ENCODE measurements at places on chromosomes 5 and 9.

GRCh38 chr5:50856401-50857119 lies 190.1 kb downstream of the PARP8 start:
- peak; percentile 72 for DNase-seq

DNA sequence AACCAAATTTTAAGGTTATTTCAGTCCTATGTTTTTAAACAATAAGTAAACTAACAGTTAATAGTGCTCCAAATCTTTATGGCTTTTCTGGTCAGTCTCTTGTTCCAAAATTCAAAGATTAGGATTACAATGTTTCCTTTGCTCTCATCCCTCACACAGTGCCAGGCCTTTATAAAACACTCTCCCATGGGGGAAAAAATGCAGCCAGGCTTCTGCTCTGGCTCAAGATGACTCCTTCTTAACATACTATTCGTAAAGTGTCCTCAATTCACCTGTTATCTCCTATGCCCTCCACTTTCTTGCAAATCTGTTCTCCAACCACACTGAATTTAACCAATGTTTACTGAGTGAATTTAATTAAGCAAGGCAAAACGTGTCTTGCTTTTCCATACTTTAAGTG lies 1.4 kb downstream of the CEP120 start:
- no peak for DNase-seq

DNA sequence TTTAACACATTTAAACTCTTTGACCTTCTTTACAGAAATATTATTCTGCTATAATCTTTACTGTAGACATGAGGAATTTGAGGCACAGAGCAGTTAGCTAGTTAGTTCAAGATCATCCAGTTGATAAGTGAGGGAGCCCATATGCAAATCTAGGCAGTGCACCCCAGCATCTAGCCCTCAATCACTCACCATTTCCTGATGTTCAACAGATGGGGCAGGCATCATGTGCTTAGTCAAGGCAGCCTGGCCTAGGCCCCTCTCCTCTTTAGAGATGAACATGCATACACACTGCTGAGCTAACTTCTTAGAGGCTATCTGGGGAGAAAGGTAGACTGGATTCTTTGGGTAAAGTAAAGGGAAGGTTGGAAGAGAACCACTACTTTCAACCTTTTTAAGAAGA lies 206.8 kb upstream of the SLC24A2 start:
- DNase-seq, result no peak

GRCh38 chr9:127644146-127644827 lies 32.2 kb downstream of the STXBP1 start:
- DNase-seq, result no peak

DNA sequence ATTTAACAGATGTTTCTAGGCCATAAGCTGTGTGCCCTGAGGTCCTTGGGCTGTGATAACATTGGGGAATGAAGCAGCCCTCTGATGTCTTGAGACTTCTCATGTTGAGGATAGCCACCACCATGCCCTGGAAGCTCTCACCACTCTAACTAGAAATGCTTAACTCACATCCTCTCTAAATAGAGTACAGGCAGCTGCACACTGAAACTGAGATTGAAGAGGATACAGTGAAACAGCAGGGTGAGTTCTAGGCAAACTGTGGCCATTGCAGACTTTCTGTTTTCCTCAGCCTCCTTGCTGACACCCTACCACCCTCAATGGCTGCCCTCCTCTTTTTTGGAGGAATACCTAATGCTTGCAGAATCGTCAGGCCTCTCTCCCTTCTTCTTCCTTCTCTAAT lies 22.4 kb downstream of the UTP15 start:
- DNase-seq, result no peak

- DNase-seq, result no peak
These were observed 48.7 kb upstream of the SLC46A2 start for GRCh38 chr9:112939418-112939817.

DNA sequence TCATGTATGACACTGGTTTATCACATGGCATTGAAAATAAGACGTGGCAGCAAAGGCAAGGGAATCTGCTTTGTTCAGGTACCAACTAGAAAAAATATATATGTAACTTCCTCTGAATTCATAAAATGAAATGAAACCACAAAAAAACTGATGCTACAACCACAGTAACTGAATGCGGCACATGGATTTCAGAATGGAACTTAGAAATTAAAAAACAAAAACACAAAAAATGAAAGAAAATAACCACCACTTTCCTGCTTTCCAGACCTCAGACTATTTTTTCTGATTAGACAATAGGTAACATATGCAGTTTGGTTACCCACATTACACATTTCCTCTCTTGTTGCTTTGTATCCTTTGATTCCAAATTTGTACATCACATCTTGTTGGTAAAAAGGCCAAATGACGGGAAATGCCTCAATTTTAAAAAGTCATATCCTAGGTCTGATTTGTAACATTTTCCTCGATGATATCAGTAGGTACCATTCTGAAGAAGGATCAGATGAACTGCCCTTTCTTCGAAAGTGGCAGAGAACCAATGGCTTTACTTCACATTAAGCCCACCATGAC lies 18.1 kb upstream of the PDCL start:
- DNase-seq, result no peak

GRCh38 chr5:125331987-125332598 lies 585.7 kb upstream of the ZNF608 start:
- DNase-seq, result no peak

DNA sequence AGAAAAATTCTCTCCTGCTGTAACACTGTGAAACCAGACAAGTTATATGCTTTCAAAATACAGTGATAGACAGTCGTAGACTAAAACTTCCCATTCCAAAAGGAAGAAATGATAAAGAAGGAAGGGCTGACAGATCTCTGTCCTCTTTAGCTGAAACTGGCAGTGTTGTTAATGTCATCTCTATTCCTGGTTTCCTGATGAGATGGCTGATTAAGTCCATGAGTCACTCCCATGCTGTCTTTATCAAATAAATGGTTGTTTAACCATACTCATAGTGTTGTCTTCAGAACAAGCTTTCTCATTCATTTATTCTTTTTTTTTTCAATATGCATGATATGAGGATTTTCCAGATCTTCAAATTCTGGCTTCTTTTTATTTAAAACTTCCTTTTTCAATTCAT lies 952.2 kb upstream of the WWC1 start:
- no peak for DNase-seq

DNA sequence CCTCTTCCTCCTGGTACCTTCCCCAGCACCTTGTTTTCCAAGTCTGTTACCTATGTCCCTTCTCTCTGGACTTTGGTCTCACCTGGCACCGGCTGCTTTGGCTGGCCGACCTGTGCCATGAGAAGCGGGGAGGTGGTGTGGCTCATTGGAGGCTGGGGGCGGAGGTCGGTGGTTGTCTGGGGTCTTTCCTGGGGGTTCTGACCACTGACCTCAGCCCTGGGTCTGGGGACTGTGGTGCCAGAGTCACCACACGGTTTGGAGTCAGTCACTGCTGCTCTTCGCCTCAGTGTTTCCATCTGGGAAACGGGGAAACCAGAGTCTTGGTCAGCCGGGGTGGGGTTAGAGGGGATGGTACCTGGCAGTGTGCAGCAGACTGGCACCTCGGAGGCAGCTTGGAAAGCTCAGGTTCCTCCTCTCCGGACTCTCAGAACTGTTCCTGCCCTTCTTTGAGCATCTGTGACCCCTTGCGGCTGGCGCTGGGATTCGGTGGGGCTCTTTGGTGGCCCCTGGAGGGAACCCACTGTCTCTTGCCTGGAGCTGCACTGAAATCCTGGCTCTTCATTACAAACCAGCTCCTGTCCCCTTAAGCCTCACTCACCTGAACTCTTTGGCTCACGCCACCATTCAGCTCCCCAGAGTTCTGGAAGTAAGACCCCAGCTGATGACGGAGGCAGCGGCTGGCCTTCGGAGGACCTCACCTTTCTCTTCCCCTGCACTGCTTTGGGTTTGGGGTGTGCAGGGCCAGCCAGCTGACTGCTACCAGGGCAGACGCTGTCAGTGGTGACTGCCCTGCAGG lies 4.1 kb upstream of the RXRA start:
- no peak for DNase-seq

- no peak for DNase-seq
These were observed 84.3 kb downstream of the ZNF462 start for GRCh38 chr9:106947106-106947900.

DNA sequence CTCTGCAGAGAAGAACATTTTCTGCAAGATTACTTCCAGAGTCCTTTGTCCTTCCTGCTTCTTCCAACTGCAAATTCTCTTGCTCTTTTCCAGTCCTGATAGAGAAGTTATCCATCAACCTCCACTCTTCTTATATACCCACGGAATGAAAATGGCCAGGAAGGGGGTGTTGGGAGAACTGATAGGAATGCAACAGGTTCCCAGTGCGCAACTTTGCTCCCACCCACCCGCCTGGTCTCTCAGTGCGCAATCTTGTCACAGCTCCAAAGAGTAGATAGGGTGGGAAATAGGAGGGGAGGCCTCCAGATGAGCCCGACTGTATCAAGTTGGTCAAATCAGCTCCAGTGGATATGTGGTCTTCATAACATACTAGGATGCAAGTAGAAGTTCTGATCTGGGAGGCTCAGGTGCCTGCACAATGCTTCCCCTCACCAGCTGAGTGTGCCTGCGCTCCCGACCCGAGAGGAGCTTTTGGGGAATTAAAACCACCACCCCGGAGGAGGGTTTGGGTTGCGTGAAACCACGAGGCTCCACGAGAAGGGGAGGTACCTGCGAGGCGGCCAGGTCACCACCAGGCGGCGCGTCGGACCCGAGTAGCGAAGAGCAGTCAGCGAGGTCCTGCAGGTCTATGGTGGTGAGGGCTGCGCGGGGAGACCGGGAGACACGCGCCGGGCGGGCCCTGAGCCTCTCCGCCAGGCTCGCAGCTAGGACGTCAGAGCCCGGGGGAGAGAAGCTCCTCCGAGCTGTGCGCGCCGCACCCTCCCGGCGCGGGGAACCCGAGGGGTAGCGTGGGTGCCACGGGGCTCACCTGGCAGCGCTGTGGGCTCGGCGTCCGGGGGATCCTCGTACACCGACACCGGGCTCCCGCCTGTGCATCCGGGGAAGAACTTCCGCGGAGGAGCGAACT lies 835 bp downstream of the MCIDAS start:
- DNase-seq, result peak; percentile 78

GRCh38 chr5:10825897-10826644 lies 65.0 kb upstream of the DAP start:
- peak; percentile 48 for DNase-seq

GRCh38 chr9:137749511-137749910 lies 128.1 kb upstream of the CACNA1B start:
- DNase-seq, result no peak

GRCh38 chr9:113999256-114000062 lies 78.6 kb downstream of the AMBP start:
- DNase-seq, result no peak

DNA sequence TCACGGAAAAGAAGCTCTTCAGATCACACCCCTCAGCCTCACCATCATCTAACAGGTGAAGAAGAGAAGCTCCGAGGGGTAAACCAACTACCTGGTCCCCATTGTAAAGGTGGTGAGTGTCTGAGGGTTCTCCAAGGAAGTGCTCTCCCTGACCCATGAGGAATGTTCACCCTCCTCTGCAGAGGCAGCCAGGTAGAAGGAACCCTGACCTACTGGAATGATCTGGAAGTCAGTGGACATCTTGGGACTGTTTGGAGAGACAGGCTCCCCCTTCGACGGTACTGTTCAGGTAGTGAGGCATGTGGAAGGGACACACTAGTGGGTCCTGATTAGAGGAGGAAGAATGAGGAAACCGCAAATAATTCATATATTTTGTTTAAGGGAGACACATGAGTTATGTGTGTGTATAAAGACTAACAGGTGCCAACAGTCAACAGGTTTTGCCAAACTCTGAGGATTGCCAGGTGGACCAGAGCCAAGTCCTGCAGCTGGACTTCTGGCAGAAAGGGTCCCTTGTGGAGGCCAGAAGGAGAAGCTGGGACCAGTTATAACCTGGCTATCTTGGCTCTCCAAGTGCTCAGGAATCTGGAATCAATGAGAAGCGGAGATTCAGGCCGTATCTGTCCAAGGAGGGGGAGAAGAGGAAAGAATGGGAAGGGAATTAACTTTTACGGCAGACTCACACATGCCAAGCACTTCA lies 3.0 kb upstream of the ZBTB34 start:
- no peak for DNase-seq

DNA sequence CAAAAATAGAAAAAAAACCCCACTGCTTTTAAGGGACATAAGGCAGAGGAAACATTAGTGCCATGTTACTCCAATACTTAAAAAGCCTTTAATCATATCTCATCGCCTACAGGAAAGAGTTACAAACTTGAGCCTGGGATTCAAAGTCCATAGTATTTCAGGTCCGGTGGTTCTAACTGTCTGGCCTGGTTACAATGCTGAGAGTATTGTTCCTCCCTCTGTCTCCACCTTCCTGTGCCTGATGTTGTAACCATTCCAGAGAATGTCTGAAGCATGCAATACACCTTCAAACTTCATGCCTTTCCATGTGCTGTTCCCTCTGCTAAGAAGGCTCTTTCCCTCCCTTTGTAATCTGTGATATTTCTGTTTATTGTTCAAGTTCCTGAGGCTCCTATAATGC lies 41.6 kb upstream of the SLC36A2 start:
- DNase-seq, result no peak

DNA sequence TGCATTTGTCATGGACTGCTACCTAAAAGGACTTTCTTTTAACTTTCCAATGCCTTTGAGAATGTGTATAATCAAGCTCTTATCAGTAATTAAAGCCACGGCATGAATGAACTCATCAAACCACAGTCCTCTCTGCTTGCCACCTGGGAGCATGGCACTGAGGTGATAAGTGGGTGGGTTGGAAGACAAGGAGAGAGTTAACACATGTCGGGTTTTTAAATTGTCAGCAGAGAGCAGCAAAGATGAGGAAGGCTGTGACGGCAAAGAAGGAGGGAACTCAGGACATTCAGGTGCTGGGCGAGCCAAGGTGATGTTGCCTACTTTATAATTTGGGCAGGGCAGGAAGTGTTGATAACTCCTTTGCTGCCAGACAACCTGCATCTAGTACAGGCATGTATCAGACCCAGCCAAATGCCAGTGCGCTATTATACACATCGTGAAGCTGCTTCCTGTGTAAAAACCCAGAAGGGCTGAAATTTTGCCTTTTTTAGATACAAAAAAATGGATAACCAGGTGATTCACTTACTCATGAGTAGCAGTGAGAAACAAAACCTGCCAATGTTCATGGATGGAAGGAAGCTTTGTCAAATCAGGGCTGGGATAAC lies 269.1 kb downstream of the KIF4B start:
- no peak for DNase-seq

- DNase-seq, result no peak
These were observed 310.6 kb downstream of the DIRAS2 start for GRCh38 chr9:90331826-90332575.

- DNase-seq, result no peak
These were observed 133.8 kb downstream of the BARX1 start for GRCh38 chr9:93821307-93821703.

DNA sequence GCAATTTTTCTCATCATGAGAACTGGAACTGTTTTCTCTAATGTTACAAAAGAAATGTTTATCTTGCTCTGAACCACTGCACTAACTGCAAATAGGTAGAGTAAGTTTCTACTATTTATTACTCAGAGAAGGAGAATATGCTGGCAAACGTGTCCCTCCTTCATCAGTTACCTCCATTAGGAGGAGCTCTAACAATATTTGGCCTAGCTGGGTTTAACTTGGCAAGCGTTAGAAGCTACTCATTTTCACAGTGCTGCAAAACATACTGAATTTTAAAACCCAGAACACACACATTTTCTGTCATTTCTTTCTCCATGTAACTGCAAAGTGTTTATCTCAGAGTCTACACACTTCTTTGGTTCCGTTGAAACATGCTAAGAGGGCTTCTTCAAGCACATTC lies 101.0 kb upstream of the GABRG2 start:
- DNase-seq, result peak; percentile 49

All from NAMALWA (cell line).